ENCODE measurements at places on chromosomes 11 and 22.

DNA sequence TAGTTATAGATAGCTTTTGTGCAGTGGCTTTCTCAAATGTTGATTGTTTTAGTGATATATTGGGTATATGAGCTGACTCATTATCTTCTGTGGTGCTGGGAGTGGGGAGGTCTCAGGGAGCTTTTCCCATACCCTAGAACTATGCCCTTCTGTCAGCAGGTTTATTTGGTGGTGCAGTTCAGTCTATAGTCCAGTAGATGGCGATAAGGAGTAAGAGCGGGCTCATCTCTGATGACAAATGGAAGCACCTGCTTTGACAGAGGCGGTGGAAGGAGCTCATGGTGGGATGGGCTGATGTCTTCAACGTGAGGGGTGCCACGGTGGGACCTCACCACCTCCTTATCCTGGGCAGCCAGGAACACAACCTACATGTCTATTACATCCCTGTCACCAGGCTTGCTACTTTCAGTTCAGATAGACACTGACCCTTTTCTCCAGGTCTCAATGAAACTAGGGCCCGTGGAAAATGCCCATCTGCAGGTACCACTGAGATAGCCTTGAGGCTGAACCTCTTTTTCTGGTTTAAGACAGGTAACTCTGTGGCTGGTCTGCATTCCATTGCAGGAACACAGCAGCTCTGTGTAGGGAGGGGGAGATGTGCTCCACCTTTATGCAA lies 13.0 kb upstream of the OR6A2 start:
- DNase-seq = peak; percentile 71

- no peak for DNase-seq
Observed at GRCh38 chr11:115699733-115700132, 195.5 kb upstream of the CADM1 start.

DNA sequence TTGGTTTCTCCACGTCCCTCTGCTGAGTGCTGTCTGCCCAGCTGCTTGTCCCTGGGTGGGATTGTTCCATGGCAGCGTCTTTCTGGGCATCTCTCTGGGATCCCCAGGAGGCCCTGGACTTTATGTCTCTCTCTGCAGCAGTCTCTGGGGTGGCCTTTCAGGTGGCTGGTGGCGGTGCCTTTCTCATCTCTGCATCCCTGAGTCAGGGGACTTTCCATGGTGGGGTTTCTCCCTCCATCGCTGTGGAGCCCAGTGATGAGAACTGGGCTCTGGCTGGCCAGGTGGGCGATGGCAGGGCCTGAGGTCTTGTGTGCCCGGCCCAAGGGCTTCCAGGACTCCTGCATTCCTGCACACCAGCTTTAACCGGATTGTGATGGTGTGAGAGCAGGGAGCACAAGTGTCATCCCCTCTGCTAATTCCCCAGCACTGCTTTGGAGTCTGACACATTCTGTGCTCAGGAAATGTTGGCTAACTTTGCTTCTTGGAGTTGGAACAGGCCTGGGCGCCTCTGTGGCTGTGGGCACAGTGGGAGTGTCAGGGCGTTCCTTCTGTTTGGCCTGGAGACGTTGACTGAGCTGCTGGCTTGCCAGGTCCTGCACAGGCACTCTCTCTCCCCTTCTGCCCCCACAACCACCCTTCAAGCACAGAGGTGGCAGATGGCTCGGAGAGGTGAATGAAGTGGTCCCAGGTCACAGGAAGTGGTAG lies 27.9 kb downstream of the FAM83F start:
- no peak for DNase-seq

DNA sequence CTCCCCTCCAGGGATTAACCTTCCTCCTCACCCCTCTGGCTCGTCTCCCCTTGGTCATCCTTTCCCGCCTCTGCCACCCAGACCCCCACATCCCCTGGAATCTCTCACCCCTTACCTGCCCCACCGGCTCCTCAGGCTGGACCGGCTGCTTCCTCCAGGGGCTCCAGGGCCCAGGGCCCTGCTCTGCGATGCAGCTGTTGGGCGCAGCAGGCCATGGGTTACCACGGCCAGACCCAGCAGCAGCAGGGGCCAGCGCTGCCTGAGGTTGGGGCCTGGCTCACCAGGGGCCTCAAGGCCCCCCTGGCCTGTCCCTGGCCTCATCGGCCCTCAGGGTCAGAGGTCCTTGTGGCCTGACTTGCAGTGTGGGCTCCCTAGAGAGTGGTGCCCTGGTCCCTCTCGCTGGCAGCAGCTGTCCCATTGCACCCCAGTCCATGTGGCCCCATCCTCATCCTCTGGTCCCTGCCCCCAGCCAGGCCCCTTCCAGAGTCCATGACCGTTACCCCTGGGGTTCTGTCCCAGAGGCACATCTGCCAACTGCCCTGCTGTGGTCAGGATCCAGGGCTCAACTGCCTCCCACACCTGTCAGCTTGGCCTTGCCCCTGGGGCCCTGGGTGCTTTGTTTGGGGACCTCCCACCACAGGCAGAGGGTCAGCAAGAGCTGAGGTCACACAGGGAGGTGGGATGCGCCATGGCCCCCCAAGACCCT lies at the start of gene IGLL1:
Gene IGLL1 (minus strand): TSS at position 421 of the 706 bp plus-strand sequence. CDS start 100 bp downstream, at position 321.
- no peak for DNase-seq

GRCh38 chr11:133525976-133526375 lies 6.3 kb downstream of the OPCML start:
- DNase-seq = no peak

GRCh38 chr11:78630561-78631303 lies 56.1 kb upstream of the NARS2 start:
- DNase-seq = no peak

DNA sequence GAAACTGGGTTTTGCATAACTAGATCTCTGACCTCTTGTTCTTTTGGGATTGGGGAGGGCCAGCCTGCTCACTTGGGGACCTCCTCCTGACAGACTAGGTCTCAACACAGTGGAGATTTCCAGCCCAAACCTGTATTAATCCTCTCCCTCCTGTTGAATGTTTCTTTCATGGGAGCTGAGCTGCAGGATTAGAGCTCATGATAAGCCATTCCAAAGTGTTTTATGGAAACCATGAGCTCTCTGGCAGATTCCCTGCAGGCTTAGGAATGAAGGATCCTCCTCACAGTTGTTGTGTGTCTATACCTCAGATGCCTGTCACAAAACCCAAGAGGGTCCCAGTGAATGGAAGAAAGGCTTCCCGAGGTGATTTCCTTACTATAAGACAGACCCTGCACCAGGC lies 248.4 kb upstream of the B3GAT1 start:
- DNase-seq = no peak

DNA sequence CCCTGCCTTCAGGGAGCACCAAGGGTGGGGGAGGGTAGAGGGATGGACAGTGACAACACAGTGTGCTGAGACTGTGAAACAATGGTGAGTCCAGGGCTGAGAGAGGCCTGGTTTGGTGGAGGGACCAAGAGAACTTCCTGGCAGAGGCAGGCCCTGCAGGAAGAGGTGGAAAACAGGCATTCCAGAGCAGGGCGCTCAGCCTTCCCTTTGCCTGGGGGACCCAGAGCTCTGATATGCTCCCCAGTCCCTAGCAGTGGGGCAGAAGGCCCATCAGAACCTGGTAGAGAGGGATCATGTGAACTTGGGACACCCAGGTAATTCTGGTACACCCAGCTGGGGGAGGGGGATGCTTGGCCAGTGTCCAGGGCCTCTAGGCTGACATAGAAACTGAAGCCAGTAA lies 17.2 kb upstream of the UVRAG start:
- no peak for DNase-seq

GRCh38 chr11:5364214-5364613 lies 12.9 kb downstream of the OR51B6 start:
- DNase-seq = no peak

GRCh38 chr22:20186183-20186870 lies 35.5 kb upstream of the CCDC188 start:
- DNase-seq = peak; percentile 90

- DNase-seq = peak; percentile 28
Observed at GRCh38 chr11:46119352-46120216, 1.7 kb downstream of the PHF21A start.

DNA sequence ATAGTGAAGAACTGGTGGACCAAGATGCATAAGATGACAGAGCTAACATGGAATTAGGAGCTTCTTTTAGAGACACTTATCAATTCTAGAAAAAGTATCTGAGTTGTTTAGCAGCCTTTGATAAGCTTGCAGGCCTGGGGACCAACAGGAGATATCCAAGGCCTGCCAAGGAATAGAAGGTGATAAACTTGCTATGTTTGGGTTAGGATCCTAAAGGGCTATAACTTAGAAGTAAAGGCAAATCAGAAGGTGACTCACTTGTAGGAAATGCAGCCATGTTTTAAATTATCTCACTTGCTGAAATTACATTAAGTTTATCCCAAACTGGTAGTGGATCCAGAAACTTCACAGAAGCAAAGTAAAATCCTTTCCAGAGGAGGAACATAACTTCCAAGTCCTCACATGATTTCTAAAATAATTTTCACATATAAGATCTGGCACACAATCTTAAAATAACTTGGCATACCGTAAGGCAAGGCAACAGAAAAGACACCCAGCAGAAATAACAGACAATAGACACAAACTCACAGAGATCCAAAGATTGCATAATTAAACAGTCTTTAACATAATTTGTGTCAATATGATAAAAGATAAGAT lies 69.6 kb upstream of the TEAD1 start:
- no peak for DNase-seq

DNA sequence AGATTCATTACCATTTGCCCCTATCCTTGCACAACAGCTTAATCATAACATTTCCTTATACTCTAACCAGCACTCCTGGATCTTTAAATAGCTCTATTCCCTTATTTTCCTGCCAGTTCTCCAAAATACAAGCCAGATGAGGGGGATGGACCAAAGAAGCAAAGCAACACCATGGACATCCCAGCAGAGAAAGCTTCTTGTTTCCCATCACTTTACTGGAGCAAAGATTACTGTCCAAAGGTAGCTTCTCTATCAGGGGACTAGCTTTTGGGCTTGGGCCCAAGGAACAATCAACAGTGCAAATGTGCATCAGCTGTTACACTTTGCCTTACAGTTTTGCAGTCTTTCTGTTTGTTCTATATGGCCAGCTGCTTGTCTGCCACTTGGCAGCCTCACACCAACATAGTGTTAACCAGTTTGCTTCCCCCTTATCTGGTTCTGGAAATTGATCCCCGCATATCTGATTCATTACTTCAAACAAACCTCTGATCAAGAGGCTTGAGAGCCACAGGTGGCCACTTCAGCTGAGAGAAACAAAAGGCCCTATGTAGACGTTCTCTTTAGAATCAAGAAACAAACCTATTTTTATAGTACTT lies 814.3 kb downstream of the METTL15 start:
- no peak for DNase-seq

DNA sequence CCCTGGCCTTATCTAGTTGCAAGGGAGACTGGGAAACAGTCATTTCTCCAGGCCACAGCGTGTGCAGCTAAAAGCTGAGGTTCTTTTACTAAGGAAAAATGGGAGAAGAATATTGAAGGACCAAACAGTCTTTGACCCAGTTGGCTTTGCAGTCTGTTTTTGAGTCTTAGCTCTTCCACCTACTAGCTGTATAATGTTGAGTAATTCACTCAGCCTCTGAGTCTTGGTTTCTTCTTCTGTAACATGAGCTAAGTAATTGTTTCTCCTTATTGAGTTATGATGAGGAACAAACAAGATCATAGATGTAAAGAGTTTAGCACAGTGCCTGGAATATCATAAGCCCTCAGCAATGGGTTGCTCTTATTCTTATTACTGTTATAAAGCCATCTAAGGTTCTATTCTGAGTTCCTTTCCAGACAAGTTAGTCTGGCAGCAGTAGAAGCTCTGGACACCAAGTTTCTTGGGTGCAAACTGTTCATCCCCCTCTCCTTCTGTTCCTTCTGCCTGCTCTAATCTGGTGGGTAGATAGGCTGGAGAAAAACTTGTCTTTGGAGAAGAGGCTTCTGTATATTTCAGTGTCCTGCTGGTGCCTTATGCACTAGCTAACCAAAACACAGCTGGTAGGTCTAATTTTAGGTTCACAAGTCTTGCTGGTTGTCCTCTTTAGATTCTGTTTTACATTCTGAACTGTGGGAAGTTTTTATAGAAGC lies 13.5 kb downstream of the TRIM44 start:
- no peak for DNase-seq

DNA sequence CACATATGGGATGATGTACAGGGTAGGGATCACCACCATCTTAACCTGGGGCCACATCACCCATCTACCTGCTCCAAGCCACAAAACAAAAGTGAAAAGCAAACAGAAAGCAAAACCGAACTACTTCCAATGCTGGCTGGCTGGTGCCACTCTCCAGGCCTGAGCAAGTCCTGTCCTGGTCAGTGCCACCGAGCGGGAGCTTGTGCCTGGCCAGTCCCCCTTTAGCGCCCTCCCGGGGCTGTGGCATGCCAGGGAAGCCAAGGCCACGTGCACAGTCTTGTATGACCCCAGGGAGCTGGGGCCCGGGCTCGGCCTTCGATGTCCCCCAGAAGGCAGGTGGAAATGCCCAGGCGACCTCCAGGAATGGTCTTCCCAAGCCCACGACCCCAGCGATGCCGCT lies 17.9 kb upstream of the NAP1L4 start:
- no peak for DNase-seq

DNA sequence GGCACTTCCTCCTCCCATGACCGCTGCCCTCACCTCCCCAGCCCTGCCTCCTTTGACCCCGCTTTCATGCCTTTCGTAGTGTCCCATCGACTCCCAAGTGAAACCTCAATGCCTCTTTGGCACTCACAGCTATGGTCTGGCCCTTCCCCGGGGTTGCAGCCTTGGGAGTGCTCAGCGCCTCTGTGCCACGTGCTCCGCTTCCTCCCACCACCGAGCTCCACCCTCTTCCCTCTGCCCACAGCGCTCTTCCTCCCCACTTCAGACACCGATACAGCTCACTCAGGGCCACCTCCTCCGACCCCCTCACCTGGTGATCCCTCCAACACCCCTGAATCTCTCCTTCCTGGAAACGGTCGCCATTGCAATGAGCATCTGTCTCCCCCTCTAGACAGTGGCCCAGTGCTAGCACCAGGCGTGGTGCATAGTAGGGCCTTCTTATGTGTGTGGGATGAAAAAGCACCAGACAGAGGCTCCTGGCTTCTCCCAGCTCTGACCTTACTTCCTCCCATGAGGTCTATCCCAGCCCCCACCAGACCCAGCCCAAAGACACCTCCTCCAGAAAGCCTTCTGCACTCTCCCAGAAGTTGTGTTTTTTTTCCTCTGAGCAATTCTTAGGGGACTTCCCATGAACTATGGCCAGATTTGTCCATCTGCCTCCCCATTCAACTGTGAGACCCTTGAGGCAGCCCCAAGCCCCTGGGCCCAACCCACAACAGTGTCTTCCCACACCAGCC lies 16.4 kb upstream of the SCGB1A1 start:
- DNase-seq = no peak

- no peak for DNase-seq
Observed at GRCh38 chr11:106395716-106396349, 318.4 kb downstream of the AASDHPPT start.

GRCh38 chr11:113286009-113286408 lies 28.4 kb upstream of the TTC12 start:
- no peak for DNase-seq

GRCh38 chr22:45235851-45236342 lies 4.8 kb downstream of the KIAA0930 start:
- no peak for DNase-seq

- DNase-seq = no peak
Observed at GRCh38 chr11:122032317-122032716, 83.7 kb downstream of the BLID start.

Data from iPS-NIHi11 (cell line).